ENCODE measurements at places on chromosomes 7 and 10.

GRCh38 chr10:43137717-43138020 is 576 bp upstream of the CSGALNACT2 start:
- DNase-seq, result peak; percentile 43

DNA sequence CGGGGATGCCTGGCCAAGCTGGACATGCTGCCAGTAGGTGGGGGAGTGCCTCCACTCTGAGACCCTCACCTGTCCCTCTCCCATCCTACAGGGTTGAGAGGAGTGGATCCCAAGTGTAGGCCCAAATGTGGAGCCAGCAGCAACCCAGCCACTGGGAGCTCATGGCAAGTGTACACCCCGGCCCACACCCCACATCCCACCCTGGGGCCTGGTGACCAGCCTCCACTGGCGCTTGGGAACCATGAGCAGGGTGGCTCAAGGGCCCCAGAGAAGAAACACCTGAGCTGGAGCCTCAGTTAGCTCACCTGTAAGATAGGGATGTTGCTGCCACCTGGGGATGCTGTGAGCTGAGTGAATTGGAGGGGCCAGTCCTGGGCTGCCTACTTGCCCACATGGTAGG is 10.4 kb upstream of the RET start:
- DNase-seq, result no peak

DNA sequence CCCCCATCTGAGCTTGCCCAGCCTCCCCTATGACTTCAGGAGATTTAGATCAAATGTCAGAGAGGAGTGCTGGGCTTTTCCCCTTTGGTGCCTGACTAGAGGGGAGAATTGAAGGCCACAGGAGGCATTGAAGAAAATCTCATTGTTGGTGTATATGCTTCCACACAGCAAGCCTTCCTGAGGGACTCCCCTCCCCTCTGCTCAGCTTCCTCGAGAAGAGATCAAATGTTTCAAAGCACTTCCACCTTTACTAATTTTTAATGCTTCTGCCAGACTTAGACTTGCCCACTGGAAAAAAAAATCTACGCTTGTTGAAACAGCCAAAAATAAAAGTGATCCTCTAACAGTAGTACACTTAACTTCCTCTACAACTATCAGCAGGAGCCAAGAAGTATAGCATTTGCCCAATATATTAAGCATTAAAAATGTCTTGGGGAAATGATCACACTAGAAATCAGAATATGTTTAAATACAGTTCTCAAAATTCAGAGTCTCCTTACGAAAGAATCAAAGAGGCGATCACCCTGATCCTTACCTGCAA is 79.3 kb downstream of the FZD1 start:
- DNase-seq, result no peak

DNA sequence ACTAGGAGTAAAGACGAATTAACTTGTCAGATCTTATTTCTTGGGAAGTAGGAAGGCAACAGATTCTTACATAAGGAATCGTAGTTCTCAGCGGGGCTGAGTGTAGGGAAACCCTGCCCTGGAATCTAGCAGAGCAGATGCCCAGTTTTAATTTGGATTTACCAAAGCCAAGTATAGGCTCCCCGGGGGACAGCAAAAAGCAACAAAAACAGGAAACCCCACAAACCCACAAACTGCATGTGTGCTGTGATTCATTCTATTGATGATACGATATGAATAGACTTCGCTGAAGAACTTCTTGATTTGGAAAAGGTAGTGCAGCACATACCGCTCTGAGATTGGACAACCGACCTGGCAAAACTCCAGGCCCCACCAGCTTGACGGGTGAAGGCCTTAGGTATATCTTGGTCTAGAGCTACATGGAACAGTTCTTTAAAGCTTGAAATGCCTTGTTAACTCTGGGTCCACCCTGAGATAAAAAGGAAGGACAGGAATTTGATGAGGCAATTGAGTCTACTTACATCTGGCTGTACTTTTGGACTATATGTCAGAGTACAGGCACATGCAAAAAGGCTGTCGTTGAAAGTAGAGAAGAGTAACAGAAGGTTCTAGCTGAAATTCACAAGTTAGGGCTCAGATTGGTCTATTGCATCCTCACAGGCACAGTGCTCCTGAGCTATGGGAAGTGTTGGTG is 49.1 kb downstream of the STRA8 start:
- DNase-seq, result no peak

- peak; percentile 13 for DNase-seq
These were observed 42.1 kb upstream of the HPS1 start for GRCh38 chr10:98488669-98489430.

- no peak for DNase-seq
These were observed 47.3 kb upstream of the AUTS2 start for GRCh38 chr7:69550991-69551390.

GRCh38 chr7:151381348-151382078 is 28.3 kb downstream of the WDR86 start:
- DNase-seq, result no peak

DNA sequence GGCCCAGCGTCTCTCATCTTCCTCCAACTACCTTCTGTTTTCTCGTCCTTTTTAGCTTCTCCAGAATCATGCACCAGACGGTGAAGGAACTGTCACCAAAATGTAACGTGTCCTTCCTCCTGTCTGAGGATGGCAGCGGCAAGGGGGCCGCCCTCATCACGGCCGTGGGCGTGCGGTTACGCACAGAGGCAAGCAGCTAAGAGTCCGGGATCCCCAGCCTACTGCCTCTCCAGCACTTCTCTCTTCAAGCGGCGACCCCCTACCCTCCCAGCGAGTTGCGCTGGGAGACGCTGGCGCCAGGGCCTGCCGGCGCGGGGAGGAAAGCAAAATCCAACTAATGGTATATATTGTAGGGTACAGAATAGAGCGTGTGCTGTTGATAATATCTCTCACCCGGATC is 15.8 kb downstream of the TACR2 start:
- DNase-seq, result no peak

DNA sequence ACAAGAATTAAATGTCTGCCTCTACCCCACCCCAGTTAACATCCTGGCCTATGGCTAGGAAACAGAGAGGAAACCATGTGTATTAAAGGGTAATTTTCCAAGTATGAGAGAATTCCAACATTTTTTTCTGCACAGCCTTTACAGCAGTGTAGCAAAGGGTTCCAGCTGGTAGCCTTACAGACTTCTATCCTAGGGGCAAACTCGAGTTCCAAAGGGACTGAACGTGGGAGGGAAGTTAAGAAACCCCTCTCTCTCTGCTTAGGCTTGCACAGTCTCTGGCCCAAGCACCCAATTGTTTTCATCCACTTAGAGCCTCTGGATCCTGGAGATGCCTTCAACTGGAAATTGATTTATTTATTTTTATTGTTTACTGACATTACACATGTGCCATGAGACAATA is 60.3 kb downstream of the SLC16A12 start:
- DNase-seq, result no peak

DNA sequence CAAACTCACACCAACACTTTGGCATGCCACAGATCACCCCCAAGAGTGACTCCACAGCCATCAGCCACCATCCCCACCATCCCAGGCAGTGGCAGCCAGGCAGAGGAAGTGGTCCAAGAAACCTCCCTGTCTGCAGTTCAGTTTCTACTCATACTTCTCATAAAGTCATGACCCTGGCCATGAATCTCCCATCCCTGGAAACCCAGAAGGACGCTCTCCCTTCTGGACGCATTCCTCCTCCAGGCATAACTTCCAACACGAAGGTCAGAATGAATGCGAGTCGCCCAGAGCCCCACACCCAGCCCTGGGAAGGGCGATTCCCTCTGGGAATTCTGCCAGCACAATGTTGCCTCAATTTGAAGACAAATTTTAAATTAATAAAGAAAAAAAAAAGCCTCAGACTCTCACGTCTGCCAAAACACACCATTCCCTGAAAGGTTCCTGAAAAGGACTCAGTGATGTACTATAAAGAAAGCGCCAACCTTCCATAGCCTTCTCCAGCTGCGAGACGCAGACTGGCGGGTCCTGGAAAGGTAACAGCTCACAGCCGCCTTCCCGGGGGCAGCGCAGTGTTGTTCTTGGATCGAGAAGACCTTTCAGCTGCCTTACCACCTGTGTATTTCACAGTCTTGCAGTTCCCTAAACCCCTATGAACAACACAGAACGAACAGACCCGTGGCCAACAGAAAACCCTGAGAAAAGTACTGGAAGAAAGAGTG is 307.6 kb downstream of the FRMD4A start:
- no peak for DNase-seq

- DNase-seq, result no peak
These were observed 4.4 kb downstream of the RNF216 start for GRCh38 chr7:5776894-5777660.

GRCh38 chr7:74617180-74617744 is 40.3 kb upstream of the GTF2I start:
- DNase-seq, result no peak

DNA sequence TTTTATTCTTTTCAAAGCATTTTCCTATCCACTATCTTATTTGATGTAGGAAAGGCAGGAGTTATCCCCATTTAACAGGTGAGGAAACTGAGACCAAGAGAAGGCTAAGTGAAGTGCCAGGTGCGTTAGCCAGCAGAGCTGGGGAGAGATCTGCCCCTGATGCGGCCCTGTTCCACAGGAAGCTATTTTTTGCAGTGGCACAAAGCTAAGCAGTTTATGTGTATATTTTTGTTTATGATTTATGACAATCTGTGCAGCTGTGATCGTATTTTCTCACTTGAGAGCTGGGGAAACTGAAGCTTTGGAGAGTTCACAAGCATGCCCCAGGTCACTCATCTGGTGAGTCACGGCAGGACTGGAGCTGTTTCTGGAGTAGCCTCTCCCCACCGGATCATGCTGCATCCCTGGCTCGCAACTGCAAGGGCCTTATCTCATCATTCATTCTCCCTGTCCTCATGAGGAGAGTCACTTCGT is 38.8 kb downstream of the SLC29A3 start:
- DNase-seq, result no peak

- DNase-seq, result no peak
These were observed 89.2 kb upstream of the PFKP start for GRCh38 chr10:2978111-2978510.

GRCh38 chr10:113045147-113046055 is 95.4 kb downstream of the TCF7L2 start:
- DNase-seq, result peak; percentile 24

DNA sequence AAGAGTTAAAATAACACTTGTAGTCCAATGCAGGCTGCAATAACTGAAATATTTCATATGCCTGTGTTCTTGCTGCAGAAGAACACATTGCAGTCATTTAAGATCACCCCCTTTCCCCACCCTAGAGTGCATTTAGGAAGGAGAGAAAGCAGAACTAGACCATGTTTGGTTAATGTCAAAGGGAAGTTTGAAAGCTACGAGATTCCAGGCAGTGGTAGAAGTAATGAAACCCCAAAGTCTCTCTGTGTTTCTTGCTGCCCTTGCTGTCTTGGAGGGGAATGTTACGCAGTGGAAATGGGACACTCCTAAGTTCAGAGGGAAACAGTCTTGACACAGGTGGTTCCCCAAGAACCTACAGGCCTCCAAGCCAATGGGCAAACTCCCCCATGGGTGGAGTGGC is 242.9 kb downstream of the PTEN start:
- no peak for DNase-seq

- DNase-seq, result no peak
These were observed 3.9 kb upstream of the HOXA2 start for GRCh38 chr7:27106181-27106900.

DNA sequence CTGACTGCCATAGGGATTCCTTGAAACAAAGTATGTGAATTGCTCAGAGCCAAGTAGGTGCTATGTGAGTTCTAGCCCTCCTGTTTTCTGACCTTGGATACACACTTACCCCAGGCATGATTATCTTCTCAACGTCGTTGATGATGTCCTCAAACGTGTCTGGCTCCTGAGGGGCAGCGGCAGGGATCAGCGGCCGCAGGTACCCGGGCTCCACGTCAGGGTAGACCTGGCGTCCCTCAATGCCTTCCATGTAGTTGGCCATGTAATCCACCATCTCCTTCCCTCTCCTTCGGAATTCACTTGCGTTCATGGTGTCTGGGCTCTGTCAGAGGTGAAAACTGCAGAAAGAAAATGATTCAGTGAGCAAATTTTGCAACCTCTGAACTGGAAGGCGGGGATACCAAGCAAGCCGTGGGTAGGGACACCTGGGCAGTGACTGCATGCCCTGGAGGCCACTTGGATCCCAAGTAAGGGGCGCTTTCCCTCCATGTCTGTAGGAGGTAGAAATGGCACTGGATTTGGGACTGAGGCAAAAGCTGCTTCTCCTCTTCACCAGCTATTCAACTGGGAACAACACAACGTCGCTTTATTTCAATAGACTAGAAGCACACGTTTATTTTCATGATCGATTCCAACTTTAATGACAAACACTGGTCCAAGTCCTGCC is 21.3 kb downstream of the DDC start:
- no peak for DNase-seq

- DNase-seq, result peak; percentile 45
These were observed 34.7 kb downstream of the MET start for GRCh38 chr7:116706668-116707126.

DNA sequence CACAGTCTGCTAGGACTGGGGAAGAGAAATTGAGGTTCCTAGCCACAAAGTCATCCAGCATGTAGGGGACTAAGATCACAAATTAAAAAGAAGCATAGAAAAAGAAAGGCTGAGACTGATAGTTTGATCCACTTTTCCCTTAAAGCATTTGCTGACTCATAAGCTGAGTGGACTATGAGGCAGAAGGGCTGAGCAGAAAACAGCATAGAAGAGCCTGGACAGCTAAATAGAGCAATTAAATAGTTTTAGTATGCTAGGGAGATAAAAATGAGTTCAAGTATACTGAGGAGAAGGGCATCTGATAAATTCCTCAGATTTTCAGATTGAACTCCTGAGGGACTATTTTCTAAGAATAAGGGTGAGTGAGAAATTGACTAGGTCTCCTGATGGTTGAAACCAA is 155.9 kb upstream of the EGR2 start:
- DNase-seq, result no peak

DNA sequence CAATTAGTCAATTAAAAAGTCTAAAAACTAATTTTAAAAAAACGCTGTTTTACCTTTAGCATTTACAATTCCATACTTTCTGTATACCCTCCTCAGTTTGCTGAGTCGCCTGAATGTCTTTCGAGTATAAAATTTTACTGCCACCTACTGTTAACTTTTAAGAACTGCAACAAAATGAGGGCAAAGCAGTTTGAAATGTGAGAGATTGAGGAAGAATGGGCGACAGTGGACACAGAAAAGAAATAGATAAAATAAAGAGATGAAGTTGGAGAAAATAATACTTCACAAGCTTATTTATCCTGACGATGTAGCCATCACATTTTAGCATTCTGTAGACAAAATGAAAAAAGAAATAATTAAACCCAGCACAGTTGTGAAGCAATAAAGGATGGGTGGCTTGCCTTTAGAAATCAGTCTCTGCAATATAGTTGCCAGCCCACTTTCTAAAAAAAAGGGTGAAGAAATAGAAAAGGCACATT is 110.8 kb upstream of the PTN start:
- DNase-seq, result no peak

GRCh38 chr10:35043796-35044344 is 46.3 kb downstream of the CUL2 start:
- DNase-seq, result no peak
